Omental fat pad (tissue), 4 donors: ENCODE measurements at places on chromosomes 7 and 10. TPM values are rescaled to one million over a fixed set of nuclear protein-coding genes. Genes with fewer than 3 reads are reported as not detected.

DNA sequence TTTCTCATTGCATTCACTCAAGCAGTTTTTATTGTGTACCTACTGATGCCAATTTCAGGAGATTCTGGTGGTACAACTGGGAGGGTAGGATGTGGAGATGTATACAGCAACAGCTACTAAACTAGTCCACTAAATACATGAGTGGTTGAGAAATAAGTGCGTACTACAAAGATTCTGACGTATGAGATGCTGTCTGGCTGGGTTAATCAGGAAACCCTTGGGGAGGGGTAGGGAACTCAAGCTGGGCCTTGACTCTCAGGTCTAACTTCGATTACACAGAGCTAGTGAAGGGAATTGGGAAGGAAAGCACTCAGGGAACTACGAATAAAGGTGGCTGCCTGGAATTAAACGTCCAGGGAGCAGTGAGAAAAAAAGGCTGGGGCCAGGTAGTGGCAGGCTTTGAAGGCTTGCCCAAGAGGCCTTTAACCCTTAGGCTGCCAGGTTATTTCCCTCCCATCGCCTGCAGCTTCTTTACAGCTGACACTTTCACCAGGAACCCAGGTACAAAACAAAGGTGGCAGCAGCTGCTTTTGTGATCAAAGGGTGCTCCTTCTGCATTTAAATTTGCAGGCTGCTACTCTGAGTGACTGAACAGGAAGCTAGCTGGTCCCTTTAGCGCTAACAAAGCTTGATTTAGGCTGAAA is 3.2 kb downstream of the MMS19 start:
- DNase-seq = no peak

- no peak for DNase-seq
Observed at GRCh38 chr7:134907639-134908038, 78.7 kb upstream of the AGBL3 start.

The RET gene
- total RNA-seq = 1.3 TPM

The STEAP1B gene
- 1.3 TPM for total RNA-seq

The WASHC2A gene
- total RNA-seq = 23.5 TPM
